ENCODE measurements at places on chromosomes 16 and 17.

- DNase-seq, result no peak
Observed at GRCh38 chr17:47873200-47874090, 22.5 kb upstream of the SP6 start.

- no peak for DNase-seq
Observed at GRCh38 chr16:83473926-83474650, 333.7 kb upstream of the HSBP1 start.

GRCh38 chr16:81018496-81018895 is 11.5 kb downstream of the CENPN start:
- no peak for DNase-seq

- DNase-seq, result no peak
Observed at GRCh38 chr16:866252-866896, 65.8 kb upstream of the GNG13 start.

DNA sequence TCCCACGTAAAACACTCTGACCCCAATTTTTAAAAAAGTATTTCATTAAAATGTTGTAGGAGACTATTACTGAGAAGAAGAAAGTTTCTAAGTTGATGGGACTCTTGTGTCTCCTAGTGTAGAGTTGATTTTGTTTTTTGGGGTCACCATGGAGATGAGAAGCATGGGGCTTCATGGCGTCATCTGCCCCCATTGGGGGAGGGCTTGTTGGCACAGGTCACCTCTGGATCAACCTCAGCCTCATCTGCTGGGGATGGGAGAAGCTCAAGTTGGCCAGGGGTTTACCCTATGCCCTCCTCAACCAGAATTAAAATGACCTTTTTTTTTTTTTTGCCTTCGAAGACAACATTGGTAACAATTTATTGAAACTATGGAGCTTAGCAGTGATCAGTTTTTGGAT is 28.3 kb downstream of the MSI2 start:
- no peak for DNase-seq

DNA sequence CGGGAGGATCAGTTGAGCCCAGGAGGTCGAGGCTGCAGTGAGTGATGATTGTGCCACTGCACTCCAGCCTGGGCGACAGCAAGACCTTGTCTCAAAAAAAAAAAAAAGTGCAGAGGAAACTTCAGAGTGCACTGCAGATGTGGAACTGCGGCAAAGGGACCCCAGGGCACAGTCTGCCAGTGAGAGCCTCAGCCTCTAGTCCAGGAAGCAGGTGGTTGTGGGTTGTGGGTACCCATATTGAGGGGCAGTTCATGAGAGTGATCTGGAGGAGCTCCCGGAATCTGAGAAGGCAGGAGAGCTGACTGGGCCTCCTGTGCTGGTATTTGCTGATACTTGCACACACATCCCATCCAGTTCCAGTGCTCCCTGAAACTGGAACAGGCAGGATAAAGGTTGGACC is 13.1 kb downstream of the FOXN1 start:
- DNase-seq, result no peak

DNA sequence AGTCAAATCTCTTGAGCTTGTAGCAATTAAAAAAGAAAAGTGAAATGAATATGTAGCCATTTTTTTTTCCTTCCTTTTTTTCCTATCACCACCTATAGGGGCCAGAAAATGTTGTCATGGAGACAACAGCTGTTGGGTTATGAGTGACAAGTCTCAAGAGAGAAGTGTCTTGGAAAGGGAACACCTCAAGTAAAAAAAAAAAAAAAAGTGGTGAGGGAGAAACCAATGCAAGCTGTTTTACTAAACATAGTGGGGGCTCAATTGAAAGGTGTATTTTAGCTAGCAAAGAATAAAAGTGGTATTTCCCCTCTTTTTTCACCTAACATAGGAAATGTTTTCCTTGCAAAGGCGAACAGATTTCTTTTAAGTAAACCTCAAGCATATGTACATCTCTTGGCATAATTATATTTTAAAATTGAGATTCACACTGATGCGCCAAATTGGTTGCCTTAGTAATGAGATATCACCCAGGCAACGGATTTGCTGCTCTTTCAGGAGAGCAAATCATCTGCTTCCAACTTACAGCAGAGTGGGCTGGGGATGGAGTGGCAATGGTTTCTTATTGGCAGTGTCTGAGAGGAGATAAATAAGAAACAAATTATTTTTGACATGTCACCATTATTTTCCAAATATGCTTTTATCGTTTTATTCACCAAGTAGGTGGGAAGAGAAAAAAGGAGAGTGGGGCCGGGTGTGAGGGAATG is 183.6 kb downstream of the MYO1D start:
- no peak for DNase-seq
